Activated CD4-positive, alpha-beta T cell treated with anti-CD3 and anti-CD28 coated beads, Interleukin-2, amount 50 U/mL, for 16 hours (primary cell): ENCODE measurements at places on chromosomes 1 and 21.

DNA sequence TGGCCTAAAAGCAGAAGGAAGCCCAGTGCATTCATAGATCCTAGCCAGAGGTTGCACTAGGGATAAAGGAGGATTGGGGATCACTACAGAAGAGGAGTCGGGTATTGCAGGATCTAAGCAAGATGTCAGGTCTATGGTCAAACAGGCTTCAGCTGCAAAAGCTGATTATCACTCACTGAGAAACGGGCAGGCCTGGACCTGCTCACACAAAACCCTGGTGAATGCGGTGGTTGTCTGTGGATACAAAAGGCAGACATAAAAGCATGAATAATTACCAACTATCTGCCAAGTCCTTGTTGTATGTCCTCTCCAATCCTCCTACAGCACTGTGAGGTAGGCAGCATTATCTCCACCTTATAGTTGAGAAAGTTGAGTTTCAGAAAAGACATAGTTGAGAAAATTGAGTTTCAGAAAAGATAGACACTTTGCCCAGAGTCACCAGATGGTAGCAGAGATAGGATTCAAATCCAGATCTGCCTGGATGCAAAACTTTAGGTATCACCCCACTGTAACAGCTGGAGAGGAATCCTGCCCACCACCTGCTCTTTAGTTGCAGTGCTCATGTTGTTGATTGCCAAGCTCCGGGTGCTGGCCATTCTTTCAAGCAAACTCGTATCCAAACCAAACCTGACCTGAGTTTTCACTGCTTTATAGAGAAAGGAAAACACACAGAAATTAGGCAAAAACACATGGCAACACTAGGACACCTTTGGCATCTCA, 49.6 kb upstream of the HOOK1 start:
- no peak for DNase-seq

GRCh38 chr1:151718011-151718431, 1.4 kb upstream of the CELF3 start:
- no peak for DNase-seq

- DNase-seq = no peak
Measured at GRCh38 chr1:201648066-201648906, 109.4 kb downstream of the NAV1 start.

DNA sequence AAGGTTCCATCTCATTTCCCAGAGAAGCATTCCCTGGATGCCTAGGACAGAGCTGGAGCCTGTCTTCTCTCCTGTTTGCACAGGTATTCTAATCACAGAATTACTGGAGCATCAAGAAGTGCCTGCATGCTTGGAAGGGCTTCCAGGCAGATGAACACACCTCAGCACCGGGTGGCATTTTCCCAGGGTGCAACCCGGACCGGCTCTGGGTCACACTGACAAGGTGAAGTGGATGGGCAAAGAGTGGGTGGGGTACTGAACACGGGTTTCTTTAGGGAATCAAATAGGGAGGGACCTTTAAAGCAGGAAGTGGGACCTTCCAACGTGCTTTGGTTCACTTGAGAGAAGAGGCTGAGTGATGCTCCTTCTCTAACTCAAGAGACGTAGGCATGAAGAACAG, 7.1 kb upstream of the PEF1 start:
- no peak for DNase-seq

DNA sequence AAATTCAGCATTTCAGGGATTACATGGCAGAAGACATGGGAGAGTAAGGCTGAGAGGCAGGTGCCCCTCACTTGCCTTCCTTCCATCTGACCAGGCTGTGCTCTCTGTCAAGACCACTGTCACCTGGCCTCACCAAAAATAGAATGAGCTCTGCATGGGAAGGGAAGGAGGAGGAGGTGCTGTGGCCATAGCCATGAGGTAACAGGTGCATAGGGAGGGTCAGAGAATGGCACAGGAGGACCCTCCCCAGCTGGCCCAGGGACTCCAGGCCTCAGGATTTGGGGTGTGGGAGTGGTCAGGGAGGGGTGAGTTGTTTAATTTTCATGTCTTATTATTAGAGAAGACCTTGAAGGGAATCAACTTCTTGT, 192.3 kb downstream of the FCRL5 start:
- DNase-seq = no peak

DNA sequence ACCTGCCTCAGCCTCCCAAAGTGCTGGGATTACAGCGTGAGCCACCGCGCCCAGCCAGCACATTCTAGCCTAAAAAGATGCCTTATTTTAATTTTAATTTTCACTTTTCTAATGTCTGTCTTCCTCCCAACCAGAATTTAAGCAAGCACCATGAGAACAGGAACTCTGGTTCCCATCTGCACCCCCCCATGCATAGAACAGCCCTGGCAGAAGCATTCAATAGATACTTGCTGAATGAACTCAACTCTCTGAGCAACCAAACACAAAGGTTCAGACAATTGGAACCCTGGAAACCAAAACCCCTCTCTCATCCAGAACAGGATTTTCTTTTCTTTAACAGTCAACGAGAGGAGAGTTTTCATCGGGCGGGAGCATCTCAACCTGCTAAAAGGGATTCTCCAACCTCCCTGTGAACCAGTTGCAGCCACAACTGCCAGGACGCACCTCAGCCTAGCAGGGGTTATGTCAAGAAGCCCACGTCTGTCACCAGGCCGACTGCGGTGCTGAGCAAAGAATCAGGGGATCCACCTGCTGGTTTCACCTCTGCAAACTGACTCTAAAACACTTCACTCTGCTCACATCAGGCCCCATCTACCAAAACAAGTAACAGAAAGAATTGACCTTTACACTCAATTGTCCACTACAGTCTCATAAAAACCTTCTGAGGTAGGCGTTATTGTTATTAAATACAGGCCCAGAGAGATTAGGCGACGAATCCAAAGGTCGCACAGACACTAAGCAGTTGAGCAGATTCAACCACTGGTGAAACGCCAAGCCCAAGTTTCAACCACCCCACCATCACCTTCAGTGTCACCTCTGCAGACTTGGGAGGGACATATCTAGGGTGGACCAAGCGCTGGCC, 1.7 kb downstream of the KIAA2013 start:
- no peak for DNase-seq

DNA sequence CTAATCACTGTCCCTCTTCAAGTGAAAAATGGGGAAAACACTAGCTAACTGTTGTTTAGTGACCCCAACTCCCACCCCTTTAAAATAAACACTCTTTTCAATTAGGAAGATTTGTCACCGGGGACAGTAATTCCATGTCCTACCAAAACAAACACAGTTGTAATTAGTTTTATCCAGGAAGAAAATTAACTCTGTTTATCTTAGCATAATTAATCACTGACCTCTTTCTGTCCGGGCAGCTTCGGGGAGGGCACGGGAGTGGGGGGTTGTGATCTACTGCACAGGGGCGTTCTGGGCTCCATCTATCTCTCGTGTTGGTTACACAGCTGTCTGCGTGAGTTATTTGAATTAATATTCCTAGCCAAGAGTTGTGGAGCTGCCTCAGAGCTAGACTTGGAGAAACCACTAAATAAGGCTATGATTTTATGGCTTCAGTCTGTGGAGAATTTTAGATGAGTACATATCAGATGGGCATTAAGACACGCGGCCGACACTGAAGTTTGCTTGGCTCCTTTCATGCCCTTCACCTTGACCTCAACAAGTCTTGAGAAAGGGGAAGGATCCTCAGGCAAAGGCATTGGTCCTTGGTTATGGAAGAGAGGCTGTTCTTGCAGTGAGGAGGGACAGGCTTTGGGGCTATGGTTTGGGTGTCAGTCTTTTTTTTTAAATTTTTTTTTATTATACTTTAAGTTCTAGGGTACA, 102.0 kb upstream of the TRABD2B start:
- DNase-seq = no peak

DNA sequence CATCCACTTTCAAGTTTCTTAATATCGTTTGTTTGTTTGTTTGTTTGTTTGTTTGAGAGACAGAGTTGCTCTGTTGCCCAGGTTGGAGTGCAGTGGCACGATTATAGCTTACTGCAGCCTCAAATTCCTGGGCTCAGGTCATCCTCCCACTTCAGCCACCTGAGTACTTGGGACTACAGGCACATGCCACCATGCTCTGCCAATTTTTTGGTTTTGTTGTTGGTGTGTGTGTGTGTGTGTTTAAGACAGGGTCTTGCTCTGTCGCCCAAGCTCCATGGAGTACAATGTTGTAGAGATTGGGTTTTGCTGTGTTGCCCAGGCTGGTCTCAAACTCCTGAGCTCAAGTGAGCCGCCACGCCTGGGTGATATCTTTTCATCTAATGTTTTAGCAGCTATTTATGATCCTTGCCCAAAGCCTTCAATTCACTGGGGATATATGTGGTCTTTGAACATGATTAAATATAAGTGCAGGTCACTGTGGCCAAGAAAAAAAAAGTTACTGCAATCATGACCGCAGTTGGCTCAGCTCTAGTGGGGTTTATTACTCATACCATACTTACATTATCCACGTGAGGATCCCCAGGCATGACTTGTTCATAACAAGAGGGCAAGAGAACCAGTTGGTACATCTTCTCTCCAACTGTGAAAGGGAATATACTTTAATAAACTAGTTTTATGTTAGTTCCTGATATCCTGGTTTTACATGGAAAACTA, 8.0 kb downstream of the RRP1B start:
- peak; percentile 76 for DNase-seq

DNA sequence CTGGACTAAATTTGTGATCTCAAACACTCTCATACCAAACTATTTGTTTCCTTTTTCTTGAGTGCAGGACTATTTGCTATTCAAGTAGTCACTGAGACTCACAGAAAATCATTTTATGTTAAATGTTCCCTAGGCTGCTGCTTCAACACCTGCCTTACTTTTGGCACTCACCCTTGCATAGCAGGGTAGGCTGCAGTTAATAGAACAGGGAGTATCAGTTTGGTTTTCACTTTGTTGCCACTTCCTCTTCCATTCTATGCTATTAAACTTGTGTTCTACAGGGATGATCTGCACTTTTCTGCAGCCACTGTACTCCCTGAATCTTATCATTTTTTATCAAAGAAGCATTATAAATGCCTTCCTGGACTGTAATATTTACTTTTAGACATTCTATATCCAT, 148.7 kb upstream of the PRMT6 start:
- DNase-seq = no peak

DNA sequence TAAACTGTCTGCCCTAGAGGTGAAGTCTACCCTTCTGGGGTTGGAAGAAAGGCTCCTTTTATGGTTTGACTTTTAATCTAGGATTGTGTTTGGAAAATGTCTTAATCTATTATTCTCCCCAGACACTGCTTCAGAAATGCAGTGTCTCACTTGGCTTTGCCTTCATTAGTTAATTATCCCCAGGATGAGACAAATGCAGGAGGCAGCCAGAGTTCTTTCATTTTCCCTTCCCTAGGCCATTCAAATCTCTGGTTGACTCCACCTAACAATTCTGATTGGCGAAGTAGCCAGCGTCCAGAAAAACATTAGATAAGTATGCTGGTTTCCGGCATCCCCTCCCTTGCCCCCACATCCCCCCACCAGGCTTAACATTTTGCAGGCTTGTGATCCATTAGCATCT, 325.8 kb upstream of the PBX1 start:
- DNase-seq = no peak

- no peak for DNase-seq
Measured at GRCh38 chr1:78267513-78268218, 221.9 kb downstream of the GIPC2 start.

- peak; percentile 64 for DNase-seq
Measured at GRCh38 chr1:54409156-54410142, 3.3 kb upstream of the SSBP3 start.

DNA sequence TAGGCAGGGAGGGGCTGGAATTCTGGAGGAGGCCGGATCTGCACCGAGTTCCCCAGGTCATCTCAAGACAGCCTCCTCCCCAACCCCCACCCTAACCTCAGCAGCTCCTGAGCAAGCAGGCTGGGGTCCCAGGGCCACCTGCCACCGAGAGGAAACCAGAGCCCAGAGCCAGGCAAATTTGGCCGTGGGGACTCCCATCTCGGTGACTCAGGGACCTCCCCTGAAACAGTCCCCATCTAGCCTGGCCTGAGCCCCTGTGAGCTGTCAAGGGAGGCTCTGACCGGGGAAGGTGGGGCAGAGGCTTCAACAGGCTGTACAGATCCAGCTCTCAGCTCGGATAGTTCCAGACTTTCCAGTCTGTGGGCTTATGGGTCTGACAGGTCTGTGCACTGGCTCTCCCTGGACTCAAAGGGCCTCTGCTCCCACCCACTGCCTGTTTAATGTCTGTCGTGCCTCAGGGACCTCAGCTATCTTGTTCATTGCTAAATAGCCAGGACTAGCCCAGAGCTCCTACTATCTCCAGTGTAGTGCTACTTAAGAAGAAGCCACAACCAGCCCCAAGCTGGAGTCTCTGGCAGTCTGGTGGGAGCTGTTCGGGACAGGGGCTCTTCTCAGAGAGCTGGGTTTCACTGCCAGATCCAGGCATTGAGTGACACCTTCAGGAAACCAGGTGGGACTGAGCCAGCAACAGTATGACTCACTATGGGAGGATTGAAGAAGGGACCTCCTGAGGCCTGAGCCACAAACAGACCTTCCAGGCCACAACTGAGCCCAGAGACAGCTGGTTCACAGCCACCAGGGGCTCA, 25.6 kb downstream of the MATN1 start:
- DNase-seq = no peak

DNA sequence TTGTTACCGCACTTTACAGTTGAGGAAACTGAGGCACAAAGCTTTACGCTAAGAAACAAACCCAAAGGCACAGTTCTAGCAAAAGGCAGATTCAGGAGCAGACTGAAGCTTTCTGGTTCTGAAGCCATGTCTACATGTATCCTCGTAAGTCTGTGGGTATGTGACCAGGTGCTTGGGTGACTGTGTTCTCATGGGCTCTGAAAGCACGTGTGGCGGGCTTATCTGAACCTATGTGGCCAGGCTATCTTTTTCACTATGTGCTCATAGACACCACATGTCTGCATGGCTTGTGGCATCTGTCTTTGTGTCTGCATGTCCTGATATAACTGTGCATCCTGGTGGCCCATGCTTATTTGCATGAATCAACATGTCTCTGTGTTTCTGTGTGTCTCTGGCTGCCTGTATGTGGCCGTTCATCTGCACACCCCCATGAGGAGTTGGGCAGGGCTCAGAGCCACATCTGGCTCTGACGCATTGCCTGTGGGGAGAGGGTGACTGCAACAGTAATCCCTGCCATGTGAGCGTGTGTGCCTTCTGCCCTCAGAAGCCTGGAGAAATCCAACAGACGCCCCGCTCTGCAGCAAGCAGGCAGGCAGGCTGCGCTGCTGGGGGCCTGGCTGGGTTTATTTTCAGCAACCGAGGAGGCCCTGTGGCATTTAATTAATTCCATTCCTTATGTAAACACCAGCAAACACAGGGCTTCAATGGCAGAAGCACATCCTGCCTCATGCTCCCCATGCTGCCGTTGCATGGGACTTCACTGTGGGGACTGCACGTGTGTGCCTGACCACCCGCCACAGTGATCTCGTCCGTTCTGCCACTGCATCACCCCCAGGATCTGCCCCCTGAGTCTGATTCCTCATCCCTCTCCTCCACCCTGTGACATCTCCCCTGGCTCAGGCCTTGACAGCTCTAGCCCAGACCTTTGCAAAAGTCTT, 115.4 kb downstream of the TRABD2B start:
- DNase-seq = no peak

- DNase-seq = no peak
Measured at GRCh38 chr1:231062500-231063270, 22.6 kb upstream of the FAM89A start.

DNA sequence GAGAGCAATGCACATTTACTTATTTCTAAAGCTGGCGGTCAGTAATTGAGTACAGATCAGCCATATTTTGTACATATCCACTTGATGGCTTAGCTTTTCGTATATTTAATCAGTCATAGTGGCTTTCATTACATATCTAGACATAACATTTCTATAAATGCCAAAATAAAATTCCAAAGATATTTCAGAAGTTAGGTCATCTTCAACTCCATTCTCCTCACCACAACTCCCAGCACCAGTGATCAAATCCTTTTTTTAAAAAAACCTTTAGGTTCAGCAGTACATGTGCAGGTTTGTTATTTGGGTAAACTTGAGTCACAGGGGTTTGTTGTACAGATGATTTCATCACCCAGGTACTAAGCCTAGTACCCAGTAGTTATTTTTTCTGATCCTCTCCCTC, 53.9 kb upstream of the GNG4 start:
- DNase-seq = no peak
